ENCODE measurements at places on chromosomes 11 and 22.

DNA sequence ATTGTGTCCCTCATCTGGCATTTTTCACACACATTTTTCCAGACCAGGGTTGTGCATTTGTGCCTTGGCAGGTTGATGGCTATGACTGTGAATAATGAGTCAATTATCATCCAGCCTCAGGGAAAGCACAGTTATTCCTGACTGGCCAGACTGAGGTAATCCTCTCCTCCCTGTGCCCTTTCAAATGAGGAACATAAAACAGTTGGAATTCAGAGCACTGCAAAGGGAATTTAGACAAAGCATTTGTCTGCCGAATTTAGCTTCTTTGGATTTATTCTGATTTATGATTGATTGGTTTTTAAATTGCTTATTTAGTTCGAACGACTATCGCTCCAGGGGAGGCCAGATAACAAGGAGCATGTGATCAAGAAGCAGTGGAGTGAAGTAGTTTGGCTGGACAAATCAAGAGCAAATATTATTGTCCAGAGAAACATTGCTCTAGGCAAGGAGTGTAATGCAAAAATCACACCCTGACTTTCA, 30.8 kb upstream of the RAG2 start:
- no peak for DNase-seq

- peak; percentile 83 for DNase-seq
These were observed 19.3 kb upstream of the FXYD2 start for GRCh38 chr11:117843666-117844484.

DNA sequence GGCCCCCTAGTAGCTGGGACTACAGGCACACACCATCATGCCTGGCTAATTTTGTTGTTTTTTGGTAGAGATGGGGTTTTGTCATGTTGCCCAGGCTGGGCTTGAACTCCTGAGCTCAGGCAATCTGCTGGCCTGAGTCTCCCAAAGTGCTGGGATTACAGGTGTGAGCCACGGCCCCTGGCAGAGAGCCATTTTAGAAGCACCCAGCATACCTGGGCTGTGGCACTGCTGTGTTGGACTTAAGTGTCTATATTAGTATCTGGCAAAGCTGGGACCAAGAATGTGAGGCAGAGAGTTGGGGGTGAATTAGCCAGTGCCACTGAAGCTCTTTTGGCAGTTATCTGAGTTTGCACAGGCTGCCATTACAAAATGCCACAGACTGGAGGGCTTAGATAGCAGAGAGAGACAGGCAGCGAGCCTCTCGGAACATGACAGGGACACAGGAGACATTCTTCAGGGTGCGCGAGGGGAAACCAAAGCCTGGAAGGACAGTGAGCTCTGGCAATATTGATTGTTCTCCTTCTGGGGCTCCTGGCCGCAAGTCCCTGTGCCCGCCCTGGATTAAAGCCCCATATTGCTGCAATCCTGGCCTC, 87.7 kb upstream of the ALX4 start:
- DNase-seq = no peak

DNA sequence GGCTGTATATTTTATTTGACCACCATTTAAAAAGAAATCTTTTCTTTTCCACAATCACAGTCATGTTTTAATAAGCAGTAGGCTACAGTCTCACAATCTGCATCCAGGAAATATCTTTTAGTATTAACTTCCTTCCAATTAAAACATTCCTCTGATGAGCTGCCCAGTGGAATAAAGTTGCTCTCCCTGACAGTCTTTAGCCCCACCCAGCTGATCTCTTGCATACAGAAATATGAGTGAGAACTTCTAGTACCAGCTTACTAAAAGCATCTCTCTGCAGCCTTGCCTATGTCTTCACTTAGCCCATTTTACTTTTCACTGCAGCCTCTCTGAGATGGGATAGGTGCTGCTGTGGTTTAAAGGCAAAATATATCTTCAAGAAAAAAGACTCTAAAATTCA, 143.4 kb upstream of the ANO3 start:
- no peak for DNase-seq

- peak; percentile 46 for DNase-seq
These were observed 729 bp downstream of the IL17RA start for GRCh38 chr22:17085277-17086181.

GRCh38 chr11:75056814-75057213, 39.9 kb downstream of the OR2AT4 start:
- no peak for DNase-seq

Measured in activated T-cell treated with anti-CD3 and anti-CD28 coated beads for 4 hours (primary cell).